ENCODE measurements at places on chromosomes 2 and 18.

DNA sequence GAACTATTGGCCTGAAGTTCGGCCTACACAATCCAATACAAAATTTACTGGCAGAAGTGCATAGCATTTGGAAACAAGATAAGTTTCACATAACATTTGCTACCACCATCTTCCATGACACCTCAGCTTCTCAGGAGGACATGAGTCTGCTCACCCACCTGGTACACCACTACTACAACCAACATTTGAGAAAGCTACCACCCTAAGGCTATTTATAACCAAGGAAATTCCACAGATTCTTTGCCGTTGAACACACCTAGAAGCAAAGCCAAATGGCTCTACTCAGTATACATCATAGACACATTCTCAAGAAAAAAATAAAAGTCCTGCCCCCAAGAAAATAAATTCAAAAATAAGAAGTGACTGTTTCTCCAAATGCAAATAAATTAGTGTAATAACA lies 145.3 kb downstream of the SPAG16 start:
- DNase-seq: no peak

- DNase-seq: no peak
Observed at GRCh38 chr2:148882051-148882450, 7.0 kb downstream of the KIF5C start.

DNA sequence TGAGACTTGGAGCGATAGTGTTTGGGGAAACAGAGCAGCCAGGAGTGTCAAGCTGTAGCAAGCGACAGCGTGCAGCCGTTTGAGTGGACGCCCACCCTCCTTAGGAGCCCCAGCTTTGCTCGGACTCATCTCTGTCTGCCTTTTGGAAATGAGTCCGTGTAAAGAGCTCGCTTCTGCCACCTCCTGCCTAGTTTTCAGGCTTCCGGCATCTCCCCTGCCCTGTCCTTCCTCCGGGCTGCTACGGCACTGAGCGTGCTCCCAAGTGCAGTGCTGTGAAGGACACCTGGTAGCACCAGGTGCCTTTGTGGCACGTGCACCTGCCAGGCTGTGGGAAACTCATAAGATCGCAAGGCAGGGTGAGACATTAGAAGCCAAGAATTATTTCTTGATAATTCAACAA lies 117.1 kb downstream of the RNF144A start:
- no peak for DNase-seq

- no peak for DNase-seq
Observed at GRCh38 chr2:240795454-240795853, 24.6 kb downstream of the KIF1A start.

DNA sequence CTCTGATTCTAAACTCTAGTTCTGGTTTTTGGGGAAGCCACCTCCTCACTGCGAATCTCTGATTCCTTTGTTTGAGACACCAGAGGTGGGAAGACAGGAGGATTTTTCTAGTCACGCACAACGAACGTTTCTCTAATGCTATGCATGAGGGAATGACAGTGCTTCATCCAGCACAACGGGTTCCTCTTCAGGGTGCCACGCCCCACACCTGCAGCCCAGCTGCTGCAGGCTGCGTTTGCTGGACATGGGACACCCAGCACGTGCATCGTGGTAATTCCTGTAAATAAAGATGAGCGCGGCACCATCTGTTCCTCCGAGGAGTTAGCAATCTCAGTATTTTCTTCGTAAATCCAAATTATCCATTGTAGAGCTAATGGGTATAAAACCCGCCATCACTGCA lies 37.5 kb upstream of the TPO start:
- DNase-seq: no peak

GRCh38 chr2:76829374-76830234 lies 692.6 kb downstream of the LRRTM4 start:
- DNase-seq: no peak

- DNase-seq: no peak
Observed at GRCh38 chr18:66193394-66193793, 410.5 kb downstream of the CDH19 start.

DNA sequence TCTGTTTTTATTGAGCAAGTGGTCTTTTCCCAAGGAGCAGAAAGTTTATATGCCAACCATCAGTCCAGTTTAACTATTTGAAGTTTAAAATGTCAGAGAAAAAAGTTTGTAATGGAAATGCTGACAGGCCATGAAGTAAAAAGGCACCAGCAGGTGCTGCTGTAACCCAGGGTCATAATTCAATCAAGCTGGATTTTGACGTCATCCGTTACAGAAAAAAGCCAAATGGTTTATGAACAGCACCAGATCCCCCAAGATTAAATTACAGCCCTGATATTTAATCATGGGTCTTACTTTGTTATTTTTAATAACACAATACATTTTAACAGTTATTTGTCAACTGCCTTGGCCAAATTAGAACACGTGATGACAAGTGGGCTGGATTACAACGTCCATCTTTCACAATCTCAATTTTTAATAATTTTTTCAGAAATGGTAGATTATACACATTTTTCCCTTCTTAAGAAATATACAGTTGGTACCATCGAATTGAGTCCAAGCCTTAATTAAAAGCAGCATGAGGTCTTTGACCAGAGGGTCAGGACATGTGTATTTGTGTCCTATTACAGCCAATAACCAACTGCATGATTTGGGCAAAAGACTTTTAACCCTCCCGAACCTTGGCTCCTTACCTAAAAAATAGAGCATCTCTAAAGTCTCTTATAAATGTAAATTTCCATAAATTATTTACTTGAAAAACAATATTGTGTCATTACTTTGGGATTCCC lies 10.0 kb downstream of the TCF4 start:
- DNase-seq: no peak

All from stimulated activated CD4-positive, alpha-beta T cell treated with anti-CD3 and anti-CD28 coated beads, TNF-alpha, amount 100 ng/mL, for 48 hours (primary cell).